ENCODE measurements at places on chromosomes 7 and 10.

- no peak for DNase-seq
Observed at GRCh38 chr7:81138870-81139269, 220.0 kb upstream of the SEMA3C start.

- no peak for DNase-seq
Observed at GRCh38 chr7:99740573-99741440, 5.8 kb upstream of the CYP3A7 start.

DNA sequence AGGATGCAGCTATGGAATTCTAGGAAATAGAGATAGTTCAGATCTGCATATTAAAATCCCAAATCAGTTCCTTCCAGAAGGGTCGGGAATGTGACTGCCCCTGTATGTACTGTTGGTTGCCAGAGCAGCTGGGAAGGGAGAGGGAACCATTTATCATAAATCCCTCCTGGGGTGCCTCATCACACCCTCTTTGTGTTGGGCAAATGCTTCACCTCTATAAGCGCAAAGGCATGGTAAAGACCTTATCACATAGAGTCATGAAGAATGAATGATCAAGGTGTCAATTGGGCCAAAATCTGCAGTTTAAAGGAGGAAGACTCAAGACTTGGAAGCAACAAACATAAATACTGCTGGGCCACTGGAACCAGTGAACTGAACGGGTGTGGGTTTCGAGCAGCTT, 65.0 kb downstream of the FRMD4A start:
- DNase-seq, result no peak

GRCh38 chr10:98080494-98080893, 50.1 kb upstream of the CRTAC1 start:
- DNase-seq, result no peak

DNA sequence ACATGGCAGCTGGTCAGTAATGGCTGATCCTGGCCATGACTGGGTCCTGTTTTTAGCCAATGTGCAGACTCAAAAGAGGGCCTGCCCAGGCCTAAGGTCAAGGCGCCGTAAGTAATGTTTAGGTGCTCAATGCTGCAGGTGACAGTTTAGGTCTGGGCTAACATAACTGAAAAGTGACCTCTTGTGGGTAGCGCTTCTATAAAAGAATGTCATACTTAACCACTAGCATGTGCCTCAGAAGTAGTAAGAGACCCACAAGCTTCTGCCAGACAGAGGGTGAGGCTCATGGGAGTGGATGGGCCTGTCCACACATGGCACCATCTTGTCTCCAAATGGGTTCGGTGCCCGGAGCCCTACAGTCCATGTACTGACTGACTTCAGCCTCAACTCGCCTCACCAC, 90.5 kb upstream of the GSDME start:
- no peak for DNase-seq

- peak; percentile 68 for DNase-seq
Observed at GRCh38 chr10:110762109-110762848, 109.4 kb upstream of the PDCD4 start.

DNA sequence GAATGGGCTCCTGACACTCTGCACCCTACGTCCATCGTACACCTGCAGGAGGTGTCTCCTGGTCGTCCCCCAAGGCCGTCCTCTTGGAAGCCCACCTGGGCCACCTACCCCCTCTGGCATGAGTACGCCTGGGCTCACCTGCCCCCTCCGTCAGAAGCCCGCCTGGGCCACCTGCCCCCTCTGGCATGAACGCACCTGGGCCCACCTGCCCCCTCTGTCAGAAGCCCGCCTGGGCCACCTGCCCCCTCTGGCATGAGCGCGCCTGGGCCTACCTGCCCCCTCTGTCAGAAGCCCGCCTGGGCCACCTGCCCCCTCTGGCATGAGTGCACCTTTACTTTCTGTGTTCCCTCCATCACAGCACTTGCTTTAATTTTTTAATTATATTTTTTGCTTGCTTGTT, 401.2 kb downstream of the PTPRN2 start:
- DNase-seq, result no peak

- no peak for DNase-seq
Observed at GRCh38 chr10:42958142-42958868, 118.6 kb upstream of the RET start.

- peak; percentile 63 for DNase-seq
Observed at GRCh38 chr7:12291870-12292269, 80.8 kb downstream of the TMEM106B start.

GRCh38 chr10:43074827-43075611, 1.9 kb upstream of the RET start:
- DNase-seq, result no peak
